ENCODE measurements at places on chromosomes 5 and 9.

GRCh38 chr5:157109744-157110143 is 900 bp upstream of the HAVCR2 start:
- no peak for DNase-seq

DNA sequence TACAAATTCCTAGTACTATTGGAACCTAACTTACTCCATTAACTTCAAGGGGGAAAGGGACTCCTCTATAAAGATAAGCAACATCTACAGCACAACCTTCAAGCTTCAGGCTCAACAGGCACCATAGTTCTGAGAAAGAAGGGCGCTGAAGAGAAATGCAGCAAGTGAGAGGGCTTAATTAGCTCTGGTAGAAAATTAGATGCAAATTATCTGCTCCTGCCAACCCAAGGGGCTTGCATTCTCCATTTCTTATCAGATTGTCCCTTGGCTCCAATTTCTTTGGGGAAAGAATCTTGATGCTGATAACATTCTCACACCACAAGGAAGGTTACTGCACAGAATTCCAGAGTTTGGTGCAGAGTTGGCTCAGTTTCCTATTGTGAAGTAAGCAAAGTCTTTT is 214.6 kb downstream of the GABRG2 start:
- no peak for DNase-seq

DNA sequence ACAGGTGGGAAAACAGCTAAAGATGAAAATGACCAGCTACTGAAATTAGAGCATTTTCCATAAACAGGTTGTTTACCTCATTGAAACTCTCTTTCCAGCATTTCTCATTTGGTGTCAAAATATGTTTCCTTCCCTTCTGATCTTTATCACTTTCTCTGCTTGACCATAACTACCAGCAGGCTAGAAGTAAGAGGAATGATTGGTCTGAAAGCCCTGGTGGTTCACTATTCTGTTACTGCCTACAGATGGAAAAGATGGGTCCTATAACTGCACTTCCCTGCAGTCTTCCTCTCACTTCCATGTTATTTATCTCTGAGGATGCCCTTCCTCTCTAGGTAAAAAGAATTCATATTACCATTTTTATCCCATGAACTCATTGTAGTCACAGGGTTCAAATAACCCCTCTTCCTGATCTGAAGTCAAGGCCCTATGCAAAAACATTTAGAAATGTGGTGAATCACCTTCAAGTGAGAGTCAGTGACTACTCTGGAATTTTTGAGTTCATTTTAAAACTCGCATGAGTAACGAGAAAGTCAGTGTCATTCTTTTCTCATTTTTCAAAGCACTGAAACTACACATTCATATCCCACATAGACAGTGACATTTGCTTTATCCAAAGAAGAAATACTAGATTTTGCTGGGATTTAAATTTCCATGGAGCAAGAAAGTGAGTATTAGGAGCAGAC is 51.7 kb downstream of the ZNF474 start:
- peak; percentile 89 for DNase-seq

- DNase-seq = peak; percentile 66
Measured at GRCh38 chr5:121144764-121145163, 680.7 kb downstream of the PRR16 start.

- DNase-seq = no peak
Measured at GRCh38 chr9:94665613-94666012, 26.3 kb upstream of the FBP1 start.

DNA sequence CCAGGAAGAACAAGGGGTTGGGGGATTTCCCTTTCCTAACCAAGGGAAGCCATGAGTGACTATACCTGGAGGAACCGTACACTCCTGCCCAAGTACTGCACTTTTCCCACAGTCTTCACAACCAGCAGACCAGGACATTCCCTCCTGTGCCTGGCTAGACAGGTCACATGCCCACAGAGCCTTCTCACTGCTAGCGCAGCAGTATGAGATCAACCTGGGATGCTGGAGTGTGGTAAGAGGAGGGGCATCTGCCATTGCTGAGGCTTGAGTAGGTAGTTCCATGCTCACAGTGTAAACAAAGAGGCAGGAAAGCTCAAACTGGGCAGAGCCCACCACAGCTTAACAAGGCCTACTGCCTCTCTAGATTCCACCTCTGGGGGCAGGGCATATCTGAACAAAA is 35.9 kb downstream of the SAXO1 start:
- no peak for DNase-seq

GRCh38 chr9:125176636-125177035 is 13.0 kb downstream of the PPP6C start:
- peak; percentile 87 for DNase-seq

DNA sequence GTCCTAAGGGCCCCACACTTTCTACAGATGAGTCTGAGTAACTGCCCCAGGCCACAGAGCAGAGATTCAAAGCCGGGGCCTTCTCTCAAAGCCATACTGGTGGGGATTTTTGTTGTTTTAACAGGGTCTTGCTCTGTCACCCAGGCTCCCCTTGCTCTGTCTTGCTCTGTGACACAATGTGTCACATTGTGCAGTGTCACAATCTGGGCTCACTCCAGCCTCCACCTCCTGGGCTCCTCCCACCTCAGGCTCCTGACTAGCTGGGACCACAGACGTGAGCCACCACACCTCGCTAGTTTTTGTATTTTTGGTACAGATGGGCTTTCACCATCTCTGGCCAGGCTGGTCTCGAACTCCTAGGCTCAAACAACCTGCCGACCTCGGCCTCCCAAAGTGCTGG is 8.6 kb downstream of the AGPAT2 start:
- DNase-seq = no peak

GRCh38 chr9:114059047-114059803 is 18.9 kb downstream of the AMBP start:
- DNase-seq = no peak

DNA sequence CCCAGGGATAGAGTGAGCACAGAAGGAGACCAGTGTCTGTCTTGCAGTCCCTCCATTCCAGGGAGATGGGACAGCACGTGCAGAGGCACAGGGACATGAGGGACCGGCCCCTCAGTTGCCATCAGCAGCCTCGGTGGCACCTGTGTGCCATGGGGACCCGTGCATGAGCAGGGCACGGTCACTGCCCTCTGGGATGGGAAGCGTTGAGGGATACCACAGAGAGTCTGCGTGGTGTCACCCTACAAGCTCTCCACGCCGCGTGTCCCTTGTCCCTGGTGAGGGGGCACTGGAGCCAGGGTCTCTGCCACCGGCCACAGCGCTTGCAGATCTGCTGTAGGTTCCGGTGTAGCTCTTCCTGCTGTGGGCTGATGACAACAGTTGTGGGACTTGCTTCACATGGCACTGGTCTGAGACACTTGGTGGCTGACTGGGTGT is 108.1 kb downstream of the CACNA1B start:
- no peak for DNase-seq

DNA sequence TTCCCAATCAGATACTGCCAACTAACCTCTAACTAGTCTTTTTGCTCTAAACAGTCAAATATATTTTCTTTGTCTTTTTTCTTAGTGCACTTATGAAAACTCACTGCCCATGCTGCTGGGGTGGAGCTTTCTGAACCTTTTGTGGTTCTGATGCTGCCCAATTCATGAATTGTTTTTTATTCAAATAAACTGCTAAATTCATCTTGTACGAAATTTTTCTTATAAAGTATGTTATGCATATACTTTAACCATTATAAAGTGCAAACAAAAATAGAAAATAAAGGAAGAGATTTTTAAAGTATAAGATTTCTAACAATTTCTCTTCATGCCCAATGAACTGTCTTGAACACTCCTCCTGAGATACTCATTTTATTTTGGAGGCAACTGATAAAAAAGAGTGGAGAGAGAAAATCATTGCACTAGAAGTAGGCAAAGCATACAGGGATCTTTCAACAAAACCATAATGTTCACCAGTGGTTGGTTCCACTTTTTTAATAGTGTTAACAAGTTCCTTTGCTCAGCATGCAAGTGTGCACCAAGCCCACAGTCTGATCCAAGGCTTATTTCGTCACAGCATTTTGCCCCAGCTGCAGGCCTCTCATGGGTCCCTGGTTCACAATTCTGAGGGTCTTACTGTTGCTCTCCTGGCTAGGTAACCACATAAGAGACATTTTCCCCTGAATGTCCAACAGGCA is 6.2 kb upstream of the FYB1 start:
- no peak for DNase-seq

DNA sequence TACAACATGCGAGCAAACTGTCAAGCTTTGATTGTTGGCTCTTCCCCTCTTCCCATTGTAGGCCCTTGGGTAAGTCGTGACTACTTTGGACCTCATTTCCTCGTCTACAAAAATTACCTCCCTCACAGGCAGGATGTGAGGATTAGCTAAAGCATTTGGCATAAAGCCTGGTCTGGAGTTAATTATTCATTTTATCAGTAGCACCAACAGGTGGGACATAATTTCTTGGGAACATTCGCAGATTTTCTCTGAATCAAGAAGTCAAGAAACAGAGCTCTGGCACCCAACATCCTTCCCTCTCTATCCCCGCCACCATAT is 39.9 kb upstream of the SEMA6A start:
- DNase-seq = no peak

- peak; percentile 35 for DNase-seq
Measured at GRCh38 chr5:107393851-107394250, 276.9 kb downstream of the EFNA5 start.

- peak; percentile 64 for DNase-seq
Measured at GRCh38 chr9:115229496-115229895, 111.5 kb upstream of the TNC start.

DNA sequence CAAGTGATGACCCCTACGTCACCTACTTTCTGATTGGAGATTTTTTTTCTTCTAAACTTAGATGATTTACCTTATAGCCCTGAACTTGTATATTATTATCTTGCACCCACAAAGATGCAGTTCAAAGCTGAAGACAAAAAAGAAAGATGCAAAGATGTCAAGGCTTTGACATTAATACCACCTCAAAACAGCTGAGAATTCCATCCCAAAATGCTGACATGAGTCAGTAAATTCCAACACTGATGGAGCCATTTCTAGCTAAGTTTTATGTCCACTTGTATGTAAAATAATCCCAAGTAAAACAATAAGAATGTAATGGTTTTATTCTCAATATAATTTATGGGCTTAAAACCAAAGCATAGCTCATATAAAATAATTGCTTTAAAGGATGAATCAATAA is 91.5 kb upstream of the CDH9 start:
- no peak for DNase-seq

- DNase-seq = peak; percentile 31
Measured at GRCh38 chr5:98519571-98519970, 253.9 kb upstream of the RGMB start.

- DNase-seq = no peak
Measured at GRCh38 chr9:99249619-99250018, 27.5 kb downstream of the SEC61B start.

GRCh38 chr5:124701873-124702425 is 44.5 kb downstream of the ZNF608 start:
- no peak for DNase-seq

- DNase-seq = no peak
Measured at GRCh38 chr9:107216329-107216728, 66.8 kb upstream of the RAD23B start.

DNA sequence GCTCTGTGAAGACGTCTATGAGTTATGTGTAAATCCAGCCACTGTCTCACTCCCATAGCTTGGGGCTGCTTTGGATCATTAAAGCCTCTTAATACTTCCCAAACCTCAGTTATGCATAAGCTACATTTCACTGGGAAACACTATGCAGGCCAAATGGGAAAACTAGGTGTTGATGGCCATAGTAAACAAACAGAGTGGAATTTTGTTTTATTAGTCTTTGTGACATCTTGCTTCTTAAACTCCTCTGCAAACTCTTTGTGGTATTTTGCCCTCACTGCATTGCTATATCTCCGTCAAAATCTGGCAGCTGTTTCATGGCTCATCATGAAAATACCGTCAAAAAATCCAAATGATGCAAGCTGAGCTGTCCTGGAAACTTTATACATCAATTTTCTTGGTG is 167.2 kb upstream of the HMHB1 start:
- DNase-seq = no peak

- DNase-seq = no peak
Measured at GRCh38 chr5:150670948-150671310, 9.9 kb downstream of the MYOZ3 start.

GRCh38 chr5:168649306-168649705 is 70.1 kb upstream of the PANK3 start:
- DNase-seq = peak; percentile 43

- DNase-seq = no peak
Measured at GRCh38 chr5:170268884-170269283, 28.7 kb downstream of the LCP2 start.

- DNase-seq = peak; percentile 72
Measured at GRCh38 chr5:149489605-149490037, 61.6 kb downstream of the CSNK1A1 start.

DNA sequence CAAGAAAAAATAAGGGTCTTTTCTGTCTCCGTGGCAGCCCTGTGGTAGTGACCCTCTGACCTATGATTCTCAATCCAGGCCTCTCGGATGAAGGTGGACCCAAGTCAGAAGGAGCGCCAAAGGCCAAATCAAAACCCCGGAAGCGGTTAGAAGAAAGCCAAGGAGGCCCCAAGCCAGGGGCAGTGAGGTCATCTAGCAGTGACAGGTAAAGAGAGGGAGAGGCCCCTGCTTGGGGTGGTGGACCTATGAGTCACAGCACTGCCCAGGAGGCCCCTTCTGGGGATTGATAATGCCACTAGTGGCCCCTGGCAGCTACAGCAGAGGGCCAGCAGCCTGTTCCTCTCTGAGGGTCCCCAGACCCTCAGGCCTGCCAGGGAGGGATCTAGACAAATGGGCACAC is 6.4 kb upstream of the SLC2A8 start:
- no peak for DNase-seq

- DNase-seq = peak; percentile 15
Measured at GRCh38 chr5:151624476-151624875, 33.3 kb upstream of the FAT2 start.

- no peak for DNase-seq
Measured at GRCh38 chr9:117917873-117918272, 213.7 kb downstream of the TLR4 start.

GRCh38 chr5:66443462-66444130 is 152.6 kb upstream of the MAST4 start:
- peak; percentile 7 for DNase-seq

All from fibroblast of mammary gland (primary cell).